Right forelimb (tissue), 1 donor: ENCODE measurements at places on chromosomes 2 and 18.

- DNase-seq, result no peak
Observed at GRCh38 chr2:190179754-190180312, 117.3 kb upstream of the MSTN start.

GRCh38 chr2:47250586-47251403, 95.7 kb upstream of the STPG4 start:
- DNase-seq, result no peak

- DNase-seq, result no peak
Observed at GRCh38 chr2:44839370-44839769, 102.1 kb upstream of the SIX3 start.

DNA sequence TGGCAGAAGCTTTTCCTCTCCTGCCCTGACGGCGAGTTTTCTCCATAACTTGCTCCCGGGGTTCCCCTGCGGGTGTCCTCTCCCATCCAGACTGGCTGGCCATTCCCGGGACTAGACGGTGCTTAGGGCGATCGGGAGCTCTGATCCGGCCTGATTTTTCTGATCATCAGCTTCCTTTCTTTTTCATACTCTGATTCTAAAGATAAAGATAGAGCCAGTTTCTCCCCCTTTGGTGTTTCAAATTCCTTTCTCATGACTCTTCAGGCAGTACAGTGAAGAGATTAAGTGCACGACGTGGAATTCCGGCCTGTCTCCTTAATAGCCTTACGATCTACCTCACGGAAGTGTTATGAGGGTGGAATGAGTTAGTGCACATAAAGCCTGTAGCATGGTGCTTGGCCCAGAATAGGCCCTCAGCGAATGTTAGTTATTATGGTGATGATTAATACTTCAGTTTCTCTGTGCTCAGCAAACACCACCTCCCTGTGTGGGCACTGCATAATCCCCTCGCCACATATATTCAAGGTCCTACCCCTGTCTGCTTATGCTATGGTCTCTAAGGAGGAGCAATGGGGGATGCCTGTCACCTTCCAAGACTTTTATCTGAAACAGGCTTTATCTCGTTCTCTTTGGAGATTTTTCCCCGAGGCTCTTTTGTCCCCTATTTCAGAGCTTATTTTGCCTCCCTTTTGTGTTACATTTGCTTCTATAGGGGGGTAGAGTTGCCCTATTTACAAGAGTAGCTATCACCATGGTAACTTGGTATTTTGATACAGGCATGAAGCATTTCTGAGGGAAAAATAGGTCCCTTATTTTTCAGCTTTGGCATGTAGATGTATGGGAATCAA, 254.8 kb downstream of the CDH2 start:
- DNase-seq, result no peak

DNA sequence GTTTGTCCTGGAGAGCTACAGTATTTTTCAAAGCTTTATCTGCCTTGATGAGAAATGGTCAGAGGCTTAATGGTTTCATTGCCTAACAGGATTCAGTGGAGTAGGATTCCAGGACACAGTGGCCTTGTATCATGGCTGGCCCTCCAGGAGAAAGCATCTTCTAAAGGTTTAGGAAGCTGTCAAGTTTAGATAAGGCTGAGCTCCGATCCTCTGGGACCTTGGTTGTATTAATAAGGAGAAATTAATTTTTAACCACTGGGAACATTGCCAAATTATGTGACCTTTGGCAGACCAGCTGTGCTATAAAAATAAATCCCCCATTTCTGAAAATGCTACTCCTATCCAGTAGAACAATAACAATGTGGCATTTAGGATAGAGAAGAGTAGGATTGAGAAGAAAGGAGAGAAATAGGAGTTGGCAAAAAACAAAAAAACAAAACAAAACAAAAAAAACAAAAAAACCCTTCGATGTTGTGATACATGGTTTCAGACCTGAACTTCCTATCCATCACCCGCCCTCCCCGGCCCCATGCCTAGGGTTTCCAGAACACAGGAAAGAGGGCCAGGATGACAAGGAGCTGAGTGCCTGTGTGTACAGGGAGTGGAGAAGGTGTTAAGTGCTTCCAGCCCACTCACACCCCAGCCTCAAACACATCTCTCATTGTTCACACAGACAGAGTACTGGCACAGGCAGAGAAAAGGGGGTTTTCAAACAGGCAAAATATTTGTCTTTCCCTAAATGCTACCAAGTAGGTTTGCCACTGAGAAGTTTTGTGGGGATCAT, 6.3 kb downstream of the NRP2 start:
- DNase-seq, result no peak

- no peak for DNase-seq
Observed at GRCh38 chr2:210617732-210618330, 61.4 kb downstream of the CPS1 start.

DNA sequence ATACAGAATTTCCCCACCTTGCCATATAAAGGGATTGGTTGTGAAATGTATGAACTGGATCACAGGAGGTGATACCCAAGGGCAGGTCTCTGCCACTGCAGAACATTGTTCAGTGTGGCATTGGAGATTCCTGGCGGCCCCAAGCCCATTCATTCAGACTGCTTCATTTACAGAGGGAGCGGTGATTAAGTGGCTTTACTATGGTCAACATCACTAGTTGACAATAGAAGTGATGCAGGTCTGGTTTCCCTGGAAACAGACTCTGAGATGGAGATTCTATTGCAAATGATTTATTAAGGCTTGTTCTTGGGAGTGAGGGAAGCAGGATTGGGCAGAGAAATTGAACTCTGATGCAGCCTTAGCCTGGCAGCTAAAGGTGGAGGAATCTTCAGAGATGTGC, 62.4 kb downstream of the ZDBF2 start:
- no peak for DNase-seq

DNA sequence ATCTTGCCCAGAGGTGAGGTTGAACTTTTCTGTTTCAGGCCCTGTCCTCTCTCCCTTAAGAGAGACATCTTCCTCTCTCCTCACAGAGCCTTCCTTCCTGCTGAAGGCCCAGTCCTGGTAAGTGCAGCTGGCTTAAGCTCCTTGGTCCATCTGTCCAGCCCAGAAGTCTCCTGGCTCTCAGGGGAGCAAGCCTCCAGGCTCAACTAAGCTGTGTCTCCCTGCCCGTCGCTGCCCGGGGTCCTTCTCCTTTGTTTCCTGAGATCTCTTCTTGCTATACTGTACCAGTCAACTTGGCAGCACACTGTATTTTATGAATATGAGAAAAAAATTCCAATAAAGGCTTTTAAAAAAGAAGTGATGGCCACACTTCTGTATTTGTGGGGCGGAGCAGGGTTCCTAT, 77.4 kb downstream of the KCNF1 start:
- no peak for DNase-seq

DNA sequence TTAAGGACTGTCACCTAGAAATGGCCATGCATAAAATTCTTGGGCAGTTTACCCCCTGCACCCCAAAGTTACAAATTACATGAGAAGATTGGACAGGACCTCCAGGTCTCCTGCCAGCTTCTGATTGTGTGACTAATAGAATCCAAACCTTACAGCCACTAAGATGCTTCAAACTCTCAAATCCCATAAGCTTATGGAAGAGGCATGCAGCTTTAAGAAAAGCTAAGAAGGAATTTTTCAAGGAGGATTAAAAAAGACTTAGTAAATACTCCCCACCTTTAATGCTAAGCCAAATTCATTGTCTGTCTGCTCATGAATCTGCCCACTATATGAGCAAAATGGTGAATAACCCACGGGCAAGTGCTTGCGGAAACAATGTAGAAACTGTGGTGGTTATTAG, 86.3 kb downstream of the MAIP1 start:
- no peak for DNase-seq

- no peak for DNase-seq
Observed at GRCh38 chr2:223437788-223438187, 164.4 kb downstream of the SCG2 start.

GRCh38 chr2:2642906-2643890, 312.1 kb upstream of the MYT1L start:
- no peak for DNase-seq

DNA sequence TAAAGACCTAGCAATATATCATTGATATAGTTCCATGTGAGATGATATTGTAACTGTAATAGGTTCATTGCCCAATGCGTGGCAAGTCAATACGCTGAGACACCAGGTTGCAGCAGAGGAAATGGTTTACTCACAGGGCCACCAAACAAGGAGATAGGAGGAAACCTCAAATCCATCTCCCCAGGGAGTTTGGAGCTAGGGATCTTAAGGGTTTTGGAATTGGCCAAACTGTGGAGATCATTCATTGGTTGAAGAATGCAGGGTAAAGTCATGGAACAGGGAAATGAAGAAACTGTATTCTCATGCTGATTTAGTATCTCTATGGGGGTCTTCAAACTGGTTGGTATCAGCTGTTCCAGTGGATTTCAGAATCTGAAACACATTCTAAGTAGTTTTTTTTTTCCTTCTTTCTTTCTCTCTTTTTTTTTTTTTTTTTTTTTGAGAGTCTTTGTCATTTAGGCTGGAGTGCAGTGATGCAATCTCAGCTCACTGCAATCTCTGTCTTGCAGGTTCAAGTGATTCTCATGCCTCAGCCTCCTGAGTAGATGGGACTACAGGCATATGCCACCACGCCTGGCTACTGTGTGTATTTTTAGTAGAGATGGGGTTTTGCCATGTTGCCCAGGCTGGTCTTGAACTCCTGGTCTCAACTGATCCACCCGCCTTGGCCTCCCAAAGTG, 30.7 kb upstream of the PPM1B start:
- no peak for DNase-seq

DNA sequence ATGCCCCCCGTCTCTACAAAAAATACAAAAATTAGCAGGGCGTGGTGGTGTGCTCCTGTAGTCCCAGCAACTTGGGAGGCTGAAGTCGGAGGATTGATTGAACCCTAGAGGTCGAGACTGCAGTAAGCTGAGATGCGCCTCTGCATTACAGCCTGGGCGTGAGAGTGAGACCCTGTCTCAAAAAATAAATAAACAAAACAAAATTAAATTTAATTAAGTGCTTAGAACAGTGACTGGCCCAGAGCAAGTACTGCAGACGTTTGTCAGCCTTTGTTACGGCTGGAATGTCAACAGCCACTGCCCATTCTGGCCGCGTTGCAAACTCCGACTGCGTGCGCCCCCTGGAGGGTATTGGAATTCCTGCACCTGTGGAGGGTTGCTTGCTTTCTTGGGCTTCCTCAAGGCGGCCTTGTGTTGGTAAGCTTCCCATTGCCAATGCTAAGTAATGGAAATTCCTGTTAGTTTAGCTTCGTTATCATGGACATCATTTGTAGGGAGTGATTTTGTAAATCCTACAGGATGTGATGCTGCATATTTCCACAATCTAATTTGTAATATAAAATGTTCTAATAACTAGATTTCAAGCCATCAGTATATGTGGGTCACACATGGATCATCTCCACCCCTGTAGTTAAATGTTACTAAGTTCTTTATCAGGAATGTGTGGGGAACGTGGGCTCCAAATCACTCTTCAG, 15.9 kb upstream of the ATP6V1B1 start:
- peak; percentile 83 for DNase-seq
